Fibroblast of lung (primary cell): ENCODE measurements at places on chromosomes 6 and 20. TPM values are rescaled to one million over a fixed set of nuclear protein-coding genes. Genes with fewer than 3 reads are reported as not detected.

Gene LTA
- polyA plus RNA-seq = not detected in 2 replicates

Gene SLC17A2
- not detected in 2 replicates for polyA plus RNA-seq

Gene PPIL6
- 0.78 and 1.1 TPM in 2 replicates for polyA plus RNA-seq

Gene FAM83C
- polyA plus RNA-seq = 0.02 TPM in 1 of 2 replicates, not detected in the other

Gene MARCKS
- 115 and 121 TPM in 2 replicates for polyA plus RNA-seq

Gene EEF1E1
- polyA plus RNA-seq = 50.7 and 64.3 TPM in 2 replicates

Gene TREML4
- polyA plus RNA-seq = not detected in 2 replicates

Gene IP6K3
- 0.46 and 0.84 TPM in 2 replicates for polyA plus RNA-seq

Gene GPR6
- not detected in 2 replicates for polyA plus RNA-seq

Gene NFATC2
- polyA plus RNA-seq = 0.11 and 1.2 TPM in 2 replicates

Gene GSTA2
- polyA plus RNA-seq = not detected in 2 replicates

Gene KCNK16
- polyA plus RNA-seq = not detected in 2 replicates

Gene DZANK1
- polyA plus RNA-seq = 1.2 and 1.3 TPM in 2 replicates

Gene SULF2
- polyA plus RNA-seq = 0.26 and 0.32 TPM in 2 replicates

Gene GRM4
- polyA plus RNA-seq = not detected in 2 replicates

Gene SRMS
- polyA plus RNA-seq = not detected in 2 replicates

Gene SLPI
- polyA plus RNA-seq = 3.7 TPM in 1 of 2 replicates, not detected in the other

Gene SOBP
- 2.3 and 2.7 TPM in 2 replicates for polyA plus RNA-seq

Gene PLAGL1
- 24.2 and 25.0 TPM in 2 replicates for polyA plus RNA-seq

Gene C2
- 2.1 and 7.6 TPM in 2 replicates for polyA plus RNA-seq

Gene TOX2
- 9.6 and 14.8 TPM in 2 replicates for polyA plus RNA-seq

Gene TRERF1
- 6.3 and 8.1 TPM in 2 replicates for polyA plus RNA-seq

Gene HLA-DRB5
- polyA plus RNA-seq = not detected in 2 replicates

Gene SLC35D3
- polyA plus RNA-seq = not detected in 2 replicates

Gene KDM1B
- polyA plus RNA-seq = 12.0 and 14.9 TPM in 2 replicates

Gene KCNQ5
- 0.74 and 3.1 TPM in 2 replicates for polyA plus RNA-seq

Gene KHDRBS2
- polyA plus RNA-seq = not detected in 2 replicates

Gene PBOV1
- polyA plus RNA-seq = not detected in 2 replicates

Gene ULBP1
- polyA plus RNA-seq = 1.1 and 2.1 TPM in 2 replicates

Gene HTR1E
- polyA plus RNA-seq = not detected in 2 replicates

Gene PERP
- polyA plus RNA-seq = 50.6 and 85.4 TPM in 2 replicates

Gene LAMA4
- 183 and 662 TPM in 2 replicates for polyA plus RNA-seq

Gene TMEM170B
- 1.2 and 1.5 TPM in 2 replicates for polyA plus RNA-seq

Gene MEP1A
- polyA plus RNA-seq = not detected in 2 replicates

Gene PRDM13
- not detected in 2 replicates for polyA plus RNA-seq

Gene HCRTR2
- polyA plus RNA-seq = not detected in 2 replicates

Gene MMP24
- 0.21 and 0.49 TPM in 2 replicates for polyA plus RNA-seq

Gene FAM83B
- not detected in 2 replicates for polyA plus RNA-seq

Gene EPPIN
- polyA plus RNA-seq = not detected in 2 replicates

Gene TRIM15
- polyA plus RNA-seq = not detected in 2 replicates

Gene STX11
- polyA plus RNA-seq = 4.1 and 6.6 TPM in 2 replicates

Gene F13A1
- polyA plus RNA-seq = 0.01 TPM in 1 of 2 replicates, not detected in the other

Gene PRR18
- 0.01 TPM in 1 of 2 replicates, not detected in the other for polyA plus RNA-seq

Gene DXO
- 9.1 and 11.8 TPM in 2 replicates for polyA plus RNA-seq

Gene ACTL10
- 0.26 and 0.32 TPM in 2 replicates for polyA plus RNA-seq

Gene PGC
- polyA plus RNA-seq = not detected in 2 replicates

Gene FAM209B
- 0.17 and 0.18 TPM in 2 replicates for polyA plus RNA-seq

Gene PPP1R3D
- polyA plus RNA-seq = 2.4 and 2.6 TPM in 2 replicates

Gene CAPN11
- polyA plus RNA-seq = not detected in 2 replicates

Gene FAM217A
- polyA plus RNA-seq = not detected in 2 replicates

Gene KIF25
- not detected in 2 replicates for polyA plus RNA-seq

Gene SMPDL3A
- polyA plus RNA-seq = 29.7 and 30.5 TPM in 2 replicates

Gene FLRT3
- polyA plus RNA-seq = 2.9 and 10.8 TPM in 2 replicates

Gene LRRN4
- 0.07 TPM in 1 of 2 replicates, not detected in the other for polyA plus RNA-seq

Gene FILIP1
- polyA plus RNA-seq = 0.76 and 2.3 TPM in 2 replicates

Gene MEI4
- not detected in 2 replicates for polyA plus RNA-seq
